ENCODE measurements at places on chromosomes 1 and 21. TPM values are rescaled to one million over a fixed set of nuclear protein-coding genes. Genes with fewer than 3 reads are reported as not detected.

Gene FAM72D
- total RNA-seq: 0.79 TPM

Gene RGS16
- total RNA-seq: 0.11 TPM

Gene CCDC27
- not detected for total RNA-seq

Gene IFNLR1
- 7.1 TPM for total RNA-seq

Gene SPRR2A
- total RNA-seq: not detected

Gene PCP4L1
- not detected for total RNA-seq

Gene SLC30A10
- not detected for total RNA-seq

Gene ZMPSTE24
- 57.2 TPM for total RNA-seq

Gene GOLT1A
- total RNA-seq: not detected

Gene LIN28A
- not detected for total RNA-seq

Gene OR4F29
- 0.79 TPM for total RNA-seq

Gene SUSD4
- not detected for total RNA-seq

Gene OR2L5
- 0.11 TPM for total RNA-seq

Gene BRINP3
- total RNA-seq: not detected

Gene FCMR
- 0.22 TPM for total RNA-seq

Gene RSPO1
- total RNA-seq: not detected

Gene ATP1B1
- 201 TPM for total RNA-seq

Gene ADORA3
- not detected for total RNA-seq

Gene HES3
- not detected for total RNA-seq

Gene CFHR3
- total RNA-seq: not detected

Gene RGS4
- total RNA-seq: 1.2 TPM

Gene C1QTNF12
- total RNA-seq: 0.79 TPM

Data from placental epithelial cell (primary cell).